D341Med (cell line): ENCODE measurements at places on chromosomes 1 and 21.

GRCh38 chr1:5447503-5447960 is 544.7 kb downstream of the NPHP4 start:
- DNase-seq = no peak

GRCh38 chr1:84688463-84689061 is 1.7 kb downstream of the SSX2IP start:
- DNase-seq = no peak

DNA sequence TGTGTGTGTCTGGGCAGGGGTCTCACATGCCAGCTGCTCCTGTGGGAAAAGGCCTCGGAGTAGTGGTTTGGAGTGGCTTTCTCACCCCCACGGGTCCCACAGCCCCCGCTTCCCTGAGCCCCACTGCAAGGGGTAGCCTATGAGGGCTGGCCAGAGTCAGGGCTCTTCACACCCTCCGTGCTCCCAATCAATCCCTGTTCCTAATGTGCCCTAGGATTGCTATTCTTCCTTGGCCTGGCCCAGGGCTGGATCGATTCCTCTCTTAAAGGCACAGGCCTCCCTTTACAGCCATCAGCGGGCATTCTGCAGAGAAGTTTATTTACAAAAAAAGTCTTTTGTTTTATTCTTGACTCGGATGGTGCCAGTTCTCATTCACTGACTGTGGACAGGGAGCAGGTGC is 19.3 kb upstream of the ACTL8 start:
- DNase-seq = no peak

DNA sequence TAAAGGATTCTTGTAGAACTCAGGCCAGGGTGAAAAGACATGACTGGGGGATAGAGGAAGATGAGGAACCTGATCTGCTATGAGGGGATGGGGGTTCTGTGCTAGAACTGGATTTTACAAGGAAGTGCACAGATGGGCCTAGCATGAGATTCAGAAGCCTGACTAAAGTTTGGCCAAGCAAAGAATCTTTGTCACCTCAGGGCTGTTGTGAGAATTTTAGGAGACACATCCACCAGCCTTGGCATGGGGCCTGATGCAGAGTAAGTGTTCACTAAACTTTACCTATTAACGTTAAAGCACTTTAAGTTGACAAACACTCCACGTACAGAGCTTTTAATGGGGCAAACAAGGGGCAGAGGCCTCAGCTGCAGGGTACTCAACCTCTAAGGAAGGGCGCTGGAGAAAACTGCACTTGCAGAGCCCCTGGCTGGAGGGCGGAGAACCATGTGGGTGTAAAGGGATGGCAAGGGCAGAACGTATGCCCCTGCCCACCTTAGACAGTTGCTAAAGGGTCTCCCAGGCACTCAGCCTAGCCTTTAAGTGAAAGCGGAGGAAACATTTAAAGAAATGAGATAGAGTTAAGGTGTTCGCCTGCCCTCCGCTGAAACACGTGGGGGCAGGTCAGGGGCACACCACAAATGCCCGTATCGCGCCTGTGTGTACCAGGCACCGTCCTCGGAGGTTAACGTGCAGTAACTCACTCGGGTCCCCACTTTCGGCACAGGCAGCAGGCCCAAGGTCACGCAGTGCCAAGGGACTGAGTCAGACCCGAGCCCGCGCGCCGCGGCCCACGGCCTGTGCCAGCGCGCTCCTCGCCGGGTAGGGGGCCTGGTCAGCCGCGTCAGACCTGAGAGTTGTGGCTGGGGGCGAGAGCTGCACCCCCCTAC is 990 bp upstream of the MRPS6 start:
- DNase-seq = no peak

- no peak for DNase-seq
Measured at GRCh38 chr1:236677641-236678235, 8.6 kb upstream of the ACTN2 start.

- peak; percentile 41 for DNase-seq
Measured at GRCh38 chr1:106268070-106268469, 788.4 kb upstream of the PRMT6 start.

GRCh38 chr1:63731117-63732043 is 42.4 kb upstream of the ROR1 start:
- DNase-seq = no peak

DNA sequence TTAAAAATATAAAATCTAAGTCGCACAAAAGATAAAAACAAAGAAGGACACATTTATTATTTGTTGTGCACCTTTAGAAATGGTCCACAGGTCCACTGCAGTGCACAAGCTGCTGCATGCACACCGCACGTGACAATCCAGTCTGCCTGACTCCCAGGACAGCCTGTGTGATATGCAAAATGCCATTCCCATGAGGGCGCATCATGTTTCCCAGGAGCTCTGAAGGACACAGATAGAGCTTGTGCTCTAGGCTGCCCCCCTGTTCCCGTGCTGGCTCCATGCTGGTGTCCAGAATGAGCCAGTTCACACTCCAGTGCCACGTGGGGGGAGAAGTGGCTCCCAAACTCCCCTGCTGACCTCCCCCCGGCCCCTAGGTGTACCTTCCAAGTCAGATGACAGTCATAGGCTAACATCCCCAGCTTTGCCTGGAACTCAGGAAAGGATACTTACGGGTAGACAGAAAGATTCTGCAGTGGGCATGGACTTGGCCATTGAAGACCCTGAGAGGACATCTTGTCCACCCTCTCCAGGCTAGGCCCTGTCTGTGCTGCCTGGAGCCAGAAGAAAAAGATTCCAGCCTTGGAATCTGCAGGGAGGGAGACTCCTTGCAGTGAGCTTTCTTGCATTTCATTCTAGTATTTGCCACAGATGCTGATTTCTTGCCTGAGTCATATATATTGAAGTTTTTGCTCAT is 26.3 kb downstream of the RAB7B start:
- DNase-seq = no peak

DNA sequence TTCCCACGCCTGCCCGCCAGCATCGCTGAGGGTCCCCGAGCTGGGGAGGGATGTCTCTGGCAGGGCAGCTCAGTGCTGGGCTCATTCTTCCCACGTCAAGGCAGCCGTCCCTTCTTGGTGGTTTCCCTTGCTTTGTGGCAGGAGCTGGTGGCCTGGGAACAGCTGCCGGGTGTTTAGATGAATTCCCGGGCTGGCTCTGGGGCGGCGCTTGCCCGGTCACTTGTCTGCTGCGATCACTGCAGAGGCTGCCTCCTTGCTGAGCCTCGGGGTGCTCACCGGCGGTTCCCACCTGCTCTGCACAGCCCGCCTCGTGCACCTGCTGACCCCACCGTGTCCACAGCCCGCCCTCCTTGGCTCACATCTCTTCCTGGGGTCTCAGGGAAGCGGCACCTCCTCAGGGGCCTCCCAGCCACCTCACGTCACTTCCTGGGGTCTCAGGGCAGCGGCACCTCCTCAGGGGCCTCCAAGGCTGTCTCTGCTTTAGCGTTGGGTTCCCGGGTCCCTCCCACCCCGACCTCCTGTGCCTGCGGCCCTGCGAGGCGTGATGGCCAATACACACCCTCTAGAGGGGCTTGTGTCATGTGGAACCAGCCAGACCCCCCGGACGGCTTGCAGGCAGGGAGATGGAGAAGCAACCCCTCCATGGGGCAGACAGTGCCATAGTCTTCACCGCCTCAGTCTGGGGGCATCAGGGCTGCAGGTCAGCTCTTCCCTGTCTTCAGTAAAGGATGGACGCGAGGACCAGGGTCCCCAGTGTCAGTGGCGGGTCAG is 13.5 kb downstream of the COL18A1 start:
- no peak for DNase-seq

DNA sequence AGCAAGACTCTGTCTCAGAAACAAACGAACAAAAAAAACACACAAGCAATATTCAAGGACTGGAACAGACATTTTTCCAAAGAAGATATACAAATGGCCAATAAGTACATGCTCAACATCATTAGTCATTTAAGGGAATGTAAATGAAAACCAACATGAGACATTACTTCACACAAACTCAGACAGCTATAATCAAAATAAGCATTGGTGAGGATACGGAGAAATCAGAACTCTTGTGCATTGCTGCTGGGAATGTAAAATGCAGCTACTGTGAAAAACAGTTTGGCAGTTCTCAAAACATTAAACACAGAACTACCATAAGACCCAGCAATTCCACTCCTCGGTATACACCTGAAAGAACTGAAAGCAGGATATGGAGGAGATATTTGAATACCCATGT is 15.4 kb downstream of the NOL9 start:
- DNase-seq = no peak

DNA sequence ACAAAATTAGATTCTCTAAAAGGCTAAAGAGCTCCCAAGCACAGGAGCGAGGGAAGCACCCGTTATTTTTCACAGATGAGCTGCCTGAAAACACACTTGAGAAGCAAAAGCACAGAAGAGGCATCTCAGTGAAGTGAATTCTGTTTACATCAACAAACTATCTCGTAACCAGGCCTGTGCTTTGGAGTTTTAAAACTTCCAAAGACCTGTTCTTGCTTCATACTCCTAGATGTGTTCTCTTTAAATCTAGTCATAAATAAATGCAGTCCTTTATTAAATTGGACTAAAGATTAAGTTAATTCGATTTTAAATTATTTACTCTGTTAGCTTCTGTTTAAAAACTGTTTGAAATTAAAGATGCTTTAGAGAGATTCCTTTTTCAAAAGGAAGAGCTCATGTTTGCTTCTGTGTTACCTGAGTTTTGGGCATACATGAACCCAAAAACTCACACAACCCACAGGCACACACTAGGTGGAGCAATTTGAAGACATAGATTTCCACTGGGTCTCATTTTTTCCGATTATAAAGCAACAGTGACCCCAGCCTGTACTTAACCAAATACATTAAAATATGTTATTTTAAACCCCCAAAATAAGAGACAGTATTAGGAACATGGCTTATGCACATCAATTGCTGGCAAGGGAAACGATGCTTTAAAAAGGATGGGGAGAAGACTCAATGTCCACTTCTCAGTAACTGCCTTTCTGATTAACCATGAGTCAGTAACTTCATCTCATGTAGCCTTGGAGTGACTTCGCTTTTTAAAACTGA is 648.2 kb downstream of the SMYD3 start:
- DNase-seq = no peak

DNA sequence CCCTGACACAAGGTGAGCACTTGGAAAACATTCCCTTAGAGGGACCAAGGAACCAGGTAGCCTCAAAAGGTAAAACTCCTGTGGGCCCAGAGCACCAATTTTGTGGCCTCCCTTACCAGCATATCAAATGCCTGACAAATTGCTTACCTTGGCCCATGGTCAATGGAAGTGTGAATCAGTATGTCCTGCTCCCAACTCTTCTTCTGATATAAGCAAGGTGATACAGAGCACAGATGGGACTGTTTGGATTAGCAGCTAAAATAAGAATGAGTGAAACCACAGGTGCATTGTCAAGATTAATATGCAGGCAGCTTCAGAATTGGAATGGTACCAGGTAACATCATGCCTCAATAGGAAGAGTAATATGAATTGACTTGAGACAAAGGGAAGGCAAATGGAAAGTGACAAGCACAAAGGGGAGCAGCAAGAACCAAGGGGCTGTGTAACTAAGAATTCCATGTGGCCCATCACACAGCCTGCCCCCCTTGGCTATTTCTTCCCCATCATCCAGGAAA is 156.8 kb upstream of the KCND3 start:
- no peak for DNase-seq

DNA sequence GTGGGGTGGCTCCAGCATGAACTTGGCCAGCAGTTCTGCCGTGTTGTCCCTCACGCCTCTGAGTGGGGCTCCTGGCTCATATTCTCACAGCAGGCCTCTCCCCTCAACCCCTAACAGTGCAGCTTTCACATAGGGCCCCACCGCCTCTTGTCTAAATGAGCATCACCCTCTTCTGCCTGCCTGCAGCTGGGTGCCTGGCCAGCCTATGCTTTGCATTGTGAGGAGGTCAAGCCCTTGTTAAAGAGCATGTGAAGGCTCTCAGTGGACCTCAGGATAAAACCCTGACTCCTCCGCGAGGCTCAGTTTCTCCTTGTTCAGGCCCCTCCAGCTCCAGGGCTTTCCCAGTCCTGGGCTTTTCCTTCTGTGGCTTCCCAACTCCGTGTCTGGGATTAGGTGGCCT is 34.8 kb downstream of the CRYAA start:
- DNase-seq = peak; percentile 8

DNA sequence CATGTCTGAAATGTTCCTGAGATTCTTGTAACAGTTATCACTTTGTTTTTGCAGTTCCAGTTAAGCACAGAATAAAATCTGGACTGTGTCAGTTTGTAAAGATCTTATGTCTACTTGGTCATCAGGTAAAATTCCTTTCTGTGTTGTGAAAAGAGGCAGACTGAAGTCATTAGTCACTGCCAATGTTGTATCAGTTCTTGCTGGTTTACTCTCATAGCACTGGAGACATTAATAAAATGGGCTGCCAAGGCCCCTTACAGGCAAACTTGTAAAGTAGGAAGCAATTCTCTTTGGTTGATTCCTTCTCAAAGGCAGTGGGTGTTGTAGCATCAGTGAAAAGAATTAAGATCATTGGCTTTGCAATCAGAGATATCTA is 61.4 kb upstream of the ST6GALNAC3 start:
- no peak for DNase-seq

- DNase-seq = no peak
Measured at GRCh38 chr1:97298966-97299365, 577.4 kb downstream of the PTBP2 start.

DNA sequence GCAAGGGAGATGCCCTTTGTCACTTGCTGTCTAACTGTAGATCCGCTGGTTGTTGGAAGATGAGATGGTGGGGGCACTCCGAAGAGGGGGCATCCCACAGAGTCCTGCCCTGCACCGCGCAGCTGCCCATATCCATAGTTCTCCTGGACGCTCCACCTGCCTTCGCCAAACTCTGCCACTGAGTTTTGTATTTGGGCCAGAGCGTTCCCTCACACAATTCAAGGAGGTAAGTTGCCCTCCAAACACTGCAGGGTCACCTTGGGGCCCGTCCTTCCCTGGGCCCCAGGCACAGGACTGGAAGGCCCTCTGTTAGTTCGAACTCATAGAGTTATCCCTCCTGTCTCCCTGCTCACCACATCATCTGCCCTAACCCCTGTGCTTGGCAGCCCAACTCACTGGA is 22.1 kb downstream of the HYI start:
- DNase-seq = no peak

- no peak for DNase-seq
Measured at GRCh38 chr21:45634511-45635183, 8.9 kb upstream of the PCBP3 start.

DNA sequence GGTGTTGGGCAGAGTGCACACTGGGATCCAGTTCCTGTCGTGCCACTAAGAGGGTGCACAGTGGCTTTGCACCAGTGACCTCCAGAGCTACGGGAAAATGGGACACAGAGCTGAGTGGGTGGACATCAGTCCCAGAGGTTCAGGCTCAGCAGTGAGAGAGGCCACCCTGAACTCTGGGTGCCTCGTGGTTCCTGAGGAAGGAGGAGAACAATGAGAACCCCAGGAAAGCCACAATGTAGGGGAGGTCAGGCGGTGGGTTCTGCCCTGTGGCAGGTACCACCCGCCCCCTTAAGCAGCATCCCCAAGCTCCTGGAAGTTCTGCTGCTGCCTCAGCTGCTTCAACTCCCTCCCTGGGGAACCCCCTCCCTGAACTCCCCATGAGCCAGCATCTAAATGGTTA is 112.2 kb downstream of the GRIK3 start:
- DNase-seq = no peak

- DNase-seq = no peak
Measured at GRCh38 chr21:42565206-42565810, 51.7 kb downstream of the SLC37A1 start.

GRCh38 chr1:156797212-156797871 is 19.3 kb downstream of the SH2D2A start:
- peak; percentile 76 for DNase-seq

- no peak for DNase-seq
Measured at GRCh38 chr1:5370311-5370710, 621.9 kb downstream of the NPHP4 start.

- DNase-seq = no peak
Measured at GRCh38 chr21:34280959-34281358, 82.8 kb upstream of the KCNE2 start.
